ENCODE measurements at places on chromosomes 3 and 15.

DNA sequence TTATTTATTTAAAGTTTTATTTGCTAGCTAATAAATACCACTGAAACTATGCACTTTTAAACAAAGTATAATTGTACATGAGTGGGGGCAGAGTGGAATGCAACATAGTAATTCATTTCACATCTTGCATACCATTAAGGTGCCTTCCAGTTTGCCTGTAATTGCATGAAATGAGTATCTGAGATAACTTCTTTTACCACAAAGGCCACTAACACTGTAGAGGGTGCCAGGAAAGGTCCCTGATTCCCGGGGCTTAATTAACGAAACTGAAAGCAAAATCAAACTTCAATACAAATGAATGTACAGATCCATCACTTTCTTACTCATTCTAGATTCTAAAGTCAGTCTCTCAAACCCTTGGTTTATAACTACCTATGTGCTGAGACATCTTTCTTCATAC lies 2.1 kb downstream of the CD47 start:
- DNase-seq = peak; percentile 68

- no peak for DNase-seq
These were observed 809.7 kb downstream of the NR2F2 start for GRCh38 chr15:97140216-97140615.

DNA sequence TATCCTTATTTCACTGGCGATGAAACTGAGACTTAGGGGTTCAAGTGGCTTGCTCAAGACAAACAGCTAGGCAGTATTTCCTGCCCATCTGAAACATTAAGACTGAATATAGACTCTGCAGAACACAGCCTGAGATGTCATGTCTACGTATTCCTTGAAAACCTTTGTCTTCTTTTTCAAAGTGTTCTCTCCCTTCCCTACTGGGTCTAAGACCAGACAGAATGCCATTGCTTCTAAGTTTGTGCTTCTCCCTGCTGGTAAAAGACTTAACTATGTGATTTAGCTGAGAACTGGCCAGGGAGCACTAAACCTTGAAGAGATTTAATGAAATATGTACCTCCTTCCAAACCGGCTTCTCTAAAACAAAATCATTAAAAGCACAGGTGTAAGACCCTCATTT lies 9.9 kb downstream of the BCL6 start:
- DNase-seq = no peak

- no peak for DNase-seq
These were observed 38.3 kb downstream of the FAM43A start for GRCh38 chr3:194723846-194724618.

DNA sequence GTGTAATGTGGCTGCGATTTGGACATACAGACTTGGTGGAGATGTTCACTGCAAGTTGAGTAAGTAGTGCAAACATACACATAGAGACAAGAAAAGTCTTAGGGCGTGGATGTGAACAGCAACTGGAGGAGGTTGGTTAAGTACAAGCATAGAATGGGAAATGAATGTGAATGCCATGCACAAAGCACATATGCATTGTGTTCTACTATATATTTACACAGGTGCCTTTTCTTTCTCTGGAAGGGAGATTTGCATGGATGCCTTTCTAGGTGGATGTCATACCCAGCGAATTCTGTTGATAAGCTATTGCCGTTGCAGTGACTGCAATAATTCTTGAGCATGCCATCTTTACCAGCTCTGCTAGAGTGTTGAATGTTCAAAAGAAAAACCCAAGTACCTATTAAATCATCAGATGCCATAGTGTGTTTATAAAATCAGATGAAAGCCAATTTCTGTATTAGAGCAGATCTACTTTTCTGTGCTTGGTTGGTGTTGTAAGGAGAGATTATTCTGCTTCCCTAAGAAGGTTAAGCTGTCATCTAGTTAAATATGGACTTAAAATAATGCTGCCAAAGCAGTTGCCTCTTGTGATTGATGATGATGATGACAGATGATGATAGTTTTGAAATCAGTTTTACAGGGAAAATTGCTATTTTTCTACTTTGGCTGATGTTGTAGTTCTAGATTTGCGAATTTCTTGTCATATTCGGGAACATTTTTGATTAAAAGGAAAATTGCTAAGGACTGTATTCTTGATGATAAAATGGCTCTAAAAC lies 148.4 kb downstream of the CNTN4 start:
- DNase-seq = no peak

DNA sequence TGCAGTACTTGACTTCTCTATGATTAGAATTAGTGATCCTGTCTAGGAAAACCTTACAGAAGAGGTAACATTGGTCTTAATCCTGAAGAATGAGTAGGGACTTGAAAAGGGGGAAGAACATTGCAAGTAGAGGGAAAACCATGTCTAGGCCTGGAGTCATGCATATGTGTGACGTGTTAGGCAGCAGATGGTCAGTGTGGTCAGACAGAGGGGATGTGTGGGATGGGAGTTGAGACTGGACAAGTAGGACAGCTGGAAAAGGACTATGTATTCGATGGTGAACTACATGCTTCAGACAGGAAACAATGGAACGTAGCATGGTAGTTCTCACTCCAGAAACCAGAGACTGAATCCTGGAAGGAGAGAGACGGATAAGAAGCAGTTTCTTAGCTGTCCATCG lies 235.6 kb upstream of the LRTM1 start:
- no peak for DNase-seq

DNA sequence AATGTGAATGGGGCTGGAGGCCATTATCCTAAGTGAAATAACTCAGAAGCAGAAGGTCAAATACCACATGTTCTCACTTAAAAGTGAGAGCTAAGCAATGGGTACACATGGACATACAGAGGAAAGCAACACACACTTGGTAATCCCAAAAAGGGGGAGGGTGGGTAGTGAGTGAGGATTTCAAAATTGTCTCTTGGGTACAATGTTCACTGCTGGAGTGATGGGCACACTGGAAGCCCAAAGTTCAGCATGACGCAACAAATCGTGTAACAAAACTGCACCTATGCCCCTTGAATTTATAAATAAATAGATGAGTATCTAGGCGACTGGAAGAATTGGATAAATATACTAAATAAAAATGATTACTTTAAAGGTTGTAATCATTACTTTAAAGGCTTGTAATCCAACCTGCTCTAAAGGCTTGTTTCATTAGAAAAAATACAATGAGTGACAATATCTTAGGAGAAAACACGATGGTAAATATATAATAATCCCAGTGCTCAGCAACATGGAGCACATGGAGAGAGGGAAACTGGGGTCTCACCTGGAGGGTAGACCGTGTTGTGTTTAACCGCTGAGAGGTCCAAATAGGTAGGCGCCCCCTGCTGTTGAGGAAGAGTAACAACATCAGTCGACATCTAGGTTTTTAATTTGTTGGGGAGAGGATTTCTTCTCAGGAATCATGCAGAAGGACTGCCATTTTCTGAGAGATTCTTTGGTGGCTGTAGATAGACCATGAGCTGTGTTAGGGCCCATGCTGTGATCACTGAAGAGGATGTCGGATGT lies 78.5 kb upstream of the ROBO1 start:
- DNase-seq = no peak

DNA sequence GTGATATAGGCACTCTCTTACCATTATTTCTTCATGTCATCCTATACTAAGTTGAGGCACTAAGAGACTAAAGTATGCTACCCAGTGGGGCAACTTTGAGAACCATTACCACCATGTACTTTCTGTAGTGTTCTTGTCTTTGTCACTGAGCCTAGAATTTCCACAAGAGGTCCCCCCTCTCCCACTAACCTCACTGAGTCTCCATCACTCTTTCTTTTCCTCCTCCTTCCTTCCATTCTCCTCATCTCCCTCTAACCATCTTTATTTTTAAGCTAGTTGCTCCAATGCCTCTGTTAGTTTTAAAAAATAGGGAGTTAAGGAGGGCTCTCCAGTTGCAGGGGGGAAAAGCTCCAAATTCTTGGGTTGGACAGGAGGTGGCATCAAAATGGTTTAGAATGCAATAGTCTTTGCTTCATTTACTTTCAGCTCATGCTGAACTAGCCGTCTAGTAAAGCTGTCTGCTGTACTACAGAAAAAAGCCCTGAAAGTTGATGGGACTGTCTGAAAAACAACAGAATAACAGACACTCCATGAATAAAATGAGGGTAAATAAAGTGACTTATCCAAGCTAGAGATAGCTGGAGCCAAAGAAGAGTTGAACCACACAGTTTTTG lies 85.1 kb upstream of the MYRIP start:
- DNase-seq = no peak

- no peak for DNase-seq
These were observed 390.4 kb downstream of the SI start for GRCh38 chr3:164687902-164688301.

GRCh38 chr3:187926620-187927019 lies 181.4 kb upstream of the BCL6 start:
- DNase-seq = no peak

GRCh38 chr3:51275111-51275805 lies 109.8 kb upstream of the MANF start:
- no peak for DNase-seq

- DNase-seq = no peak
These were observed 200.1 kb upstream of the GAP43 start for GRCh38 chr3:115423170-115423569.

DNA sequence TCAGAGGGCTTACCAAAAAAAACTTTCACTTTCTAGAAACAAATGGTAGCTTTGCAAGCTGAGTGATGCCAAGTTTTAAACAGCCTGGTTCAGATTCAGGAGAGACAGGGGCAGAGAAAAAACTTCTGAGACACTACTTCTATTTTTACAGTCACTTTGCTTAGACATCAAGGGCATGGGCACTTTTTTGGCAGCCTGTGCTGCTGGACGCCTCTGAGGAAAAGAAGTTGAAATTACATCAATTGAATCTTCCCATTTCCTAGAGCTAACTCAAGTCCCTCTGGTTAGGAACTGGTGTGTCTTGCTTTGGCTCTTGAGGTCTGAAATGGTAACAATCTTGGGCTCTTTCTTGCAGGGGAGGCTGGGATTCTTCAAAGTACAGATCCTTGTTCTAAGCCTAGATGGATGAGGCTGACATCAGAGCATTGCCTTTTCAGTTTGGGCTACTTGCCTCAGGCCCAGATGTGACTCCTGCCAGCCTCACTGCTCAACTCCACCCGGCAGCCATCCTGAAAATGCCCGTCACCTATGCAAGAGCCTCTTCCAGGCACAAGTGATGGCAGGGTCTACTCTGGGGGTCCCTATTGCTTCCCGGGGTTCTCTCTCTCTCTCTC lies 357.5 kb downstream of the FOXP1 start:
- no peak for DNase-seq

GRCh38 chr15:69493406-69493805 lies 40.8 kb downstream of the RPLP1 start:
- DNase-seq = no peak

DNA sequence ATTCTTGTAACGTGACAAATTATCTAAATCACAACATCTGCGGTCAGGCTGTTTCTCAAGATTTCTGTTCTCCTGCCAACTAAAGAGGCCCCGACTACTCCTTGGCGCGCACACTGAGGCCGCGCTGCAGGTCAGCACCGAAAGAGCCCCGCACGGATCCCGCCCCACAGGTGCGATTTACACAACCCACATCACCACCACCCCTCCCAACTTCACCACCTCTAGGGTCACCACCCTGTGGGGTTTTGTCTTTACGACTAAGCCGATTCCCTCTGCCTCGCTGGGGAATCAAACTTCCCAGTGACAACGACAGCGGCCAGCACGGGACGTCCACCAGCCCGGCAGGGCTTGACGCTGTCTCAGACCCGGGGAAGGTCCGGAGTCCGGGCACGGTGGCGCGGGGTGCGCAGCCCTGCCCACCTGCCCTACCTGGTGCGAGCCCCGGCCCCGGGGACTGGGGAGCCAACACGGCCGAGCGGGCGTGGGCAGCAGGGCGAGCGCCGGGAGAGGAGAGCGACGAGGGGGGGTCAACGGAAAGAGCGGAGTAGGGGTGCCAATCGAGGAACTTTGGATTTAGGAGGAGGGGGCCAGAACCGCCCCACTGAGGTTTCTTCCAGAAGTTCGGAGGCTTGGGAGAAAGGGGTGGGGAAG lies 764 bp downstream of the UACA start:
- no peak for DNase-seq

- no peak for DNase-seq
These were observed 53.0 kb upstream of the HES1 start for GRCh38 chr3:194082743-194083636.

GRCh38 chr15:50676799-50677483 lies 9.7 kb downstream of the TRPM7 start:
- no peak for DNase-seq

DNA sequence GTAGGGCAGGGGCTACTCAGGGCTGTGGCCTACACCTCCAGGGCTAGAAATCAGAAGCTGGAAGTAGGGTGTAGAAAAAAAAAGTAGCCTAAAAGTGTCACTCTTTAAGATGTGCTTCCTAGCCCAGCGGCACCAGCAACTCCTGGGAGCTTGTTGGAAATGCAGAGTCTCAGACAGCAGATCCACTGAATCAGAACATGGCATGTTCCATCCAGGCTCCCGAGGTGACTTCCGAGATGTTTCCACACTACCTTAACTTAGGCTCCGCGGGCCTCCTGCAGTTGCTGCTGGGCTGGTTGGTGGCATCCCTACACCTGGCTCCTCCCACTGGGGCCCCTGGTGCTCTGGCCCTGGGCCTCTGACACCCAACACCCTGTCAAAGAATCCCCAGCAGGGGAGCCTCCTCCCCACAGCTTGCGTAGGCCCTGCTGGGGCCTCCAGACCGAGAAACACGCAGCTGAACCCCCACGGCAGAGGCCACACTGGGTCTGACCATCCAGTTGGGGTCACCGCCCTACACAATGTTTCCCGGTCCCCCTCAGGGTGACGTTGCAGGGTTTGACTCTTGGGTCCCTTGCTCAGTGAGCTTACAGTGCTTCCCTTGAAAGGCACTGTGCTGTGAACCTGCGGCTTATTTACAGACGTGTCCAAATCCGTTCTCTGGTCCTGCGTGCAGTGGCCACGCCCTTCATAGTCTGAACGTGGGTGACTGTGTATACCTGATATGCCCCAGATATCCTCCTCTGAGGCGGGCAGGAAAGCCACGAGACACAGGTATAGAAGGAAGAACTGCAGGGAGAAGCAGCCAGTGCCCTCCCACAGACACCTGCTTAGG lies 46.5 kb downstream of the FAM174B start:
- no peak for DNase-seq

- DNase-seq = no peak
These were observed 7.3 kb downstream of the CCR5AS start for GRCh38 chr3:46399557-46399956.

Measured in stimulated activated CD4-positive, alpha-beta T cell treated with anti-CD3 and anti-CD28 coated beads, Interleukin-4, amount 100 ng/mL, for 24 hours (primary cell).